ENCODE measurements at places on chromosomes 3 and 15.

DNA sequence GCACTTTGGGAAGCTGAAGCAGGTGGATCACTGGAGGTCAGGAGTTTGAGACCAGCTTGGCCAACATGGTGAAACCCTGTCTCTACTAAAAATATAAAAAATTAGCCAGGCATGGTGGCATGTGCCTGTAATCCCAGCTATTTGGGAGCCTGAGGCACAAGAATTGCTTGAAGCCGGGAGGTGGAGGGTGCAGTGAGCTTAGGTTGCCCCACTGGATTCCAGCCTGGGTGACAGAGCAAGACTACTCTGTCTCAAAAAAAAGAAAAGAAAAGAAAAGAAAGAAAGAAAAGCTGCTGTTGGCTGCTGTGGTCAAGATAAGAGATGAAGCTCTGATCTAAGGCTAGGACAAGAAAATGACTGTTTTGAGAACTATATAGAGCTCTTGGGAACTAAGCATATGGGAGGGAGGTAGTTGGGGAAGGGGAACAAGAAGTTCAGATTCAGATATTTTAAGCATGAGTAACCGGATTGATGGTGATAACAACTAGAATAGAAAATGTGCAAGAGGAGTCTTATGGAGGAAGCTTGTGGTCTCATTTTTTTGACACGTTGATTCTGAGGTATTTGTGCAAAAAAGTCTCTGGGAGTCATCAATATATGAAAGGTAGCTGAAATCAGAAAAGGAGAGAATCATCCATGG lies 25.7 kb downstream of the DNAH12 start:
- no peak for DNase-seq

GRCh38 chr3:53402326-53402725 lies 55.0 kb upstream of the DCP1A start:
- DNase-seq, result no peak

GRCh38 chr3:112755845-112756613 lies 90.6 kb downstream of the CD200R1L start:
- peak; percentile 56 for DNase-seq

DNA sequence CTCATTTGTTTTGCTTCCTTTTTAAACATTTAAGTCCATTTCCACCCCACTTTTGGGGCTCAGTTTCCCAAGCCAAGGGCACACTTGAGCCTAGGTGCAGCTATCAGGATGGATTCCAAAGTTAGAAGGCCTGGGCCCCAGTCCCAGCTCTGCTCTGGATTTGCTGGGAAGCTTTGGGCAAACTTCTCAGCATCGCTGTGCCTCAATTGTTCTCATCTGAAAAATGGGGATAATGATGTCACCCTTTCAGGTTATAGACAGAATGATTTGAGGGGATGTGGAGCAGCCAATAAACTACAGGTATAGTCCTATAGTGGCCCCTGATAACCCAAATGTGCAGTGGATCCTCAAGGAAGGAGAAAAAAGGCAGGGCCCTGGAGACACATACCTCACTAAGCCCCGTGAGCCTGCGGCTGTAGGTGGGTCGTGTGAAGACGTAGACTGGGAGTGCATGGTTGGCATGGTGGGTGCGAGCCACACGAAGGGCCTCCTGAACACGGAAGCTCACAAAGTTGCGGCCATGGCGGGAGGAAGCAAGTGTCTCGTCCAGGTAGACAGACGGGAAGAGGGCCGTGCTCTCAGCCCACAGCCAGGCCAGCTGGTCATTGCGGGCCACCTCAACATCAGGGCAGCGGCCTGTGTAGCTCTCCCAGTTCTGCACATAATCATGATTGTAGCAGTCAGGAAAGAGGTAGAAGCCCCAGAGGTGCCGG lies 3.2 kb downstream of the HYAL2 start:
- no peak for DNase-seq

- no peak for DNase-seq
Observed at GRCh38 chr3:148833223-148833622, 5.6 kb downstream of the CPB1 start.

GRCh38 chr3:16820485-16820884 lies 64.3 kb upstream of the PLCL2 start:
- no peak for DNase-seq

- DNase-seq, result no peak
Observed at GRCh38 chr3:69696367-69696766, 42.9 kb upstream of the MITF start.

DNA sequence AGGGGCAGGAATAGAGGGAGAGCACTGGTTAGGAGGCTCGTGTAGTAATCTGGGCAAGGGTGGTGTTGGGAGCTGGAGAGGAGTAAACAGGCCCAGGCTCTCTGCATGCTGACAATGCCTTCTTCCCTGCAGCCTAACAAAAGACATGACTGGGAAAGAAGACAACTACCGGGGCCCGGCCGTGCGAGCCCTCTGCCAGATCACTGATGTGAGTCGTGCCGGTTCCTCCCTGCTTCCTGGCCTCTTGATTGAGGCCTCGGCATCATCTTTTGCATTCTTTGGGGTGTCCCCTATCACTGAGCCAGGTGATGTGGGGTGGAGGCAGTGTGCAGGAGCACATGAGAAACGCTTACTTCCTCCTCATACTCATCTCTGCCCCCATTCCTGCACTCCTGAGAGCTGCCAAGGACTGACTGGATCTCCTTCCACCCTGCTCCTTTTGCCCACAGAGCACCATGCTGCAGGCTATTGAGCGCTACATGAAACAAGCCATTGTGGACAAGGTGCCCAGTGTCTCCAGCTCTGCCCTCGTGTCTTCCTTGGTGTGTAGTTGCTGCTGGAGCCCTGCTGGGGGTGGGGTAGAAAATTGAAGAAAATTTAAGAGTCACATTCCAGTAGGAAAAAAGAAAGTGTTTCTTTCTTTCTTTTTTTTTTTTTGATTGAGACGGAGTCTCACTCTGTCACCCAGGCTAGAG lies 5.3 kb downstream of the COPG1 start:
- no peak for DNase-seq

GRCh38 chr3:149277331-149277813 lies 55.7 kb upstream of the CP start:
- no peak for DNase-seq

DNA sequence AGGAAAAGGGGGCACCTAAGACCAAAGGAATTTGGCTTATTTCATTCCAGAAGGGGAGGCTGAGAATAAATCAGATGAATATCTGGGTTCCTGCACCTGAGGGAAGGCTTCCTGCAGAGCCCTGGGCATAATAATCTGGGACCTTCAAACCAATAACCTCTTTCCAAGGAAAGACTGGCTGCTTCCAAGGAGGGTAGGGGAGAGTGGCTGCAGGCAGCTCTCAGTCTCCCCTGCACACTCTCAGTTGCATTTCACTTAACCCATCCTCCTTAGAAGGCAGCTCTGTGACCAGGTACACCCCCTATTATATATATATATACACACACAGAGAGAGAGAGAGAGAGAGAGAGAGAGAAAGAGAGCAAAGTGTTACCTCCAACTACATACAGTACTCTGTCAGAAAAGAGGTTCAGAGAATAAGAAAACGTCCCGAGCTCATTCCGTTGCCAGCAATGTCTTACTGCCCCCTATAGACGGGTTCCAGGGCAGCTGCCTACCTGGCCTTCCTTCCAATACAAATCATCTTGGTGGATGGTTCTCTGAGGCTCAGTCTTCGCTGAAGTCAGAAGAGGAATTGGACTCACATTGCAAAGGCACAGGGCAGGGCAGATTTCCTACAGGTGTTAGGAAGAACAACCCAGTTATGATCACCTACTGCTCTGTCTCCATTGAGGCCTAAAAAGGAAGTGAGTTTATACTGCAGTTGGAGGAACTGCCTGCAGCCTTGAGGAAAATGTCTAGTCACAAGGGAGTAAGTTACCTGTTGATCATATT lies 26.1 kb downstream of the CAPN3 start:
- DNase-seq, result peak; percentile 28

GRCh38 chr3:11989383-11990038 lies 14.7 kb upstream of the SYN2 start:
- no peak for DNase-seq

GRCh38 chr15:39360452-39360851 lies 220.4 kb upstream of the THBS1 start:
- no peak for DNase-seq

- no peak for DNase-seq
Observed at GRCh38 chr15:42171122-42171521, 14.7 kb upstream of the PLA2G4F start.

DNA sequence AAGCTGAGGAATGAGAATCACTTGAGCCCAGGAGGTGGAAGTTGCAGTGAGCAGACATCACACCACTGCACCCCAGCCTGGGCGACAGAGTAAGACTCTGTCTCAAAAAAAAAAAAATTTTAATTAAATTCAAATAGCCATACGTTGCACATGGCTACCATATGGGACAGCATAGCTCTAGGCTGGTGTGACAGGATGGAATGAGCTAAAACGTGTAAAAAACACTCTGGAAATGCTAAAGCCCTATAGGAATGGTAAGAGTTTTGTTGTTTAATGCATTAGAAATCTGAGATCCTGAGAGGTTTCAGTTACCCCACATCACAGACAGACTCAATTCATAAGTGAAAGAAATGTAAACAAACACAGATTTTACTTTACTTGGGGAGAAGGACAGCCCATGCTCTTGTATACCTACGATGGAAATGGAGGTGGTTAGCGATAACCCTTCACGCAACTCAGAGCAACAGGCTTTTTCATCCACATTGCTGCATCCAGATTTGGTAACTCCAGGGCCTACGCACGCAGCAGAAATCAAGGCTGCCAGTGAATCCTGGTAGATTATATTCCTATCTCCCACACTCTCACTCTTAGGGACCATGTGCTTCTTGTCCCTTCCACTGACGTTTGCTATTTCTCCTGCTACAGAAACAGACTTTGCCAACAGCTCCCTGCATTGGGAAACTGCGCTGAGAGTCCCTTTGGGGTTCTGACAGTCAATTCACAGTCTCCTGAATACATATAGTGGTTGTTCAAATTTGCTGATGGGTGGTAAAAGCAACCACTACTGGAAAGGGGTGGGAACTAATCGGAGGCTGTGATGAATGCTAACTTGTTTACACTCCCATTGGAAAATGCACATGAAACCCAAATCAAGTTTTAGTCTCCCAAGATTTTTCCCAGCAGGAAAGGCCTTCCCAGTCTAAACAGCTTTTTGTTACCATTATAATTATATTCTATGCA lies 3.1 kb downstream of the SH3BP5 start:
- no peak for DNase-seq

DNA sequence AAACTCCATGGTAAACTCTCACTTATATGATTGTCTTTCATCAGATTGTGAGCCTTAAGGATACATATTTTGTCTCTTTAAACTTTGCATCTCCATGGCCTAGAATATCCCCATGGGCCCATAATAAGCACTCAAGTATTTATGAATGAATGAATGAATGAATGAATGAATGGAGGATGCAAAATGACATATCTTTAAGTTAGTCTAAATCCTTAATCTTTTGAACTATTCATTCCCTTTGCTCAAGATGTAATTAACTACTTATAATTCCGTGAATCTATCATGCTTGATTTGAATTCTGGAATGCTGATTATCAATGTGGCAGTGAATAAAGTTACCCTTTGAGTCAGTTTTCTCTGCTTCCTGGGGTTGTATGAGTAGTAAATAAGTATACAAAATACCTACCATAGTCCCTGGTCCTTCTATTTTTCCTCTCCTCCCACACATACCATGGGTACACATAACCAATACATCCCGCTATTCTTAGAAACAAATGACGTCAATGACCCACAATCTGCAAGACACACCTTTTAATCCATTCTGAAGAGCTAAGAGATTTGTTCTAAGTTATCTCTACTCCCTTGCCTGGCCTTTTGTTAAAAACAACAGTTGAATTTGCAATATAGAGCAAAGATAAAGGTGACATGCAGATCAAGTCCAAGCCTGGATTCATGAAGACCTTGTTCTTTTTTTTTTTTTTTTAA lies 94.5 kb downstream of the FBN1 start:
- DNase-seq, result no peak

DNA sequence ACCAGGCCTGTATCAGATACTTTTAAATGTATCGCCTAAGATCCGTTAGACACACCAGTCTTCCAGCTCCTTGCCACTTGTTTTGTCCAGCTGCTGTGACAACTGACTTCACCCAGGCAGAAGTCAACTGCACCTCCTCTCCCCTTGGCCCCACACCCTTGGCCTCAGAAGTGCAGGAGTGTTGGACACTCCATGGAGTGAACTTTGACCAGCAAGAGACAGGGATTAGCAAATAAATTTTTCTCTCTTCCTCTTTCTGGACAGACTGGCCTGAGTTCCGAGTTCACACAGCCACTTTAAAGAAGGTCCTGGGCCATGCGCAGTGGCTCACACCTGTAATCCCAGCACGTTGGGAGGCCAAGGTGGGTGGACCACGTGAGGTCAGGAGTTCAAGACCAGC lies 2.9 kb upstream of the CLN6 start:
- no peak for DNase-seq

- DNase-seq, result no peak
Observed at GRCh38 chr3:77795013-77795412, 755.1 kb downstream of the ROBO2 start.

DNA sequence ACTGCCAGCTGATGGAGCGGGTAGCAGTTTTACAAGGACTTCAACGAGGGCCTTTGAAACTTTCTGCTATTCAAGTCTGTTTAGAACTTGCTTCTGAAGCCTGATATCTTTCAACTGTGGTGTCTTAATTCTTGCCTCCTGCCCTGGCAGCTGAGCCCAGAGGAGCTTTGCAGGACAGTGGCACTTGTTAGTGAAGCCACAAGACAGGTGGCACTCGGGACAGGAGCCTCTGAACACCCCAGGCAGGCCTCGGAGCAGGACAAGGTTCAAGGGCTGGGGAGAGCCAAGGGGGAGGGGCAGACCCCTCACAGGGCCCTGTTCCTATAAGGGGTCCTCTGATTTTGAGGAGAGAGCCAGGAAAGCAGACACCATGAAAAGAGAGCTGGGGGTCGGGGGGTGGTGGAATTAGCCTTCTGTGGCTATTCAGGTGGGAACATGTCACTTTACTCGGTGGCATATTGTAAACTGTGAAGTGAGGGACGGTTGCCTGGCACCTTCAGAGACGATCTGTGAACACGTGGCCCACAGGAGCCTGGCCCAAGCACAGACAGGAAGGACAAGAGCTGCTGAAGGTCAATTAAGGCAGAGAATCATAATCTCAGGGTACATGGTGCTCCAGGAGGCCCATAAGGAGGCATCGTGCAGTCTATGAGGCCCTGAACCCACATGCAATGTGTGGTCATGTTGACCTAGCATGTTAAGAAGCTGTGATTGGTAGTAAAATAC lies 30.1 kb upstream of the KY start:
- no peak for DNase-seq

DNA sequence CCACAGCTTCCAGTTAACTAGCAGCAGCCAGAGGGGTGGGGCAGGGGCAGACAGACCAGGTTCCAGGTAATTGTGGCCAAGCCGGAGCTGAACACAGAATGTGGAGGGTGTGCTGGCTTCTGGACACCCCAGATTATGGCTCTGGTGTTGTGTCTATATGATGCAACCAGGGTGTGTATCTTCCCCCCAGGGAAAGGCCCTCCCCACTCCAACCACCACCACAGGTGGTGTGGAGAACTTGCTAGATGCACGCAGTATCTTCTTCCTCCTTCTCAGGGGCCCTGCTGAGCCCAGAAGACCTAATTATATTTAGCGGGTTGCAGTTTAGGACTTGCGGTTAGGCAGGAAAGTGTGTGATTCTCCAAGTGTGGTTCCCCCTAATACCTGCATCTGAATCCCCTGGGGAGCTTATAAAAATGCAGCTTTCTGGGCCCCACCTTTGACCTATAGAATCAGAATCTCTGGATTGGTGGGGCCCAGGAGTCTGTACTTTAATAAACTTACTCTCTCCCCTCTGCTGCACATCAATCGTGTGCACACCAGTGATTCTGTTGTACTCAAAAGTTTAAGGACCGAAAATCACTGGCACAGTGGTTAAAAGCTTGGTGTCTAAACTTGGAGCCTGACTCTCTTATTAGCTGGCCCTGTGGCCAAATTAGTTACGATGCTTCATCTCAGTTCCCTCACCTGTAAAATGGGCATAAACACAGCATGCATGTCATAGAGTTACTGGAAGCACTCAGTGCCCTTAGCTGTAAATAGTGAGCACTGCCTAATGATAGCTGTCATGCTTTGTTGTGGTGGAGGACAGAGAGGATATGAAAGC lies 379.1 kb upstream of the PROK2 start:
- peak; percentile 97 for DNase-seq

Measured in HL-60 (cell line).